ENCODE measurements at places on chromosomes 16 and 17. TPM values are rescaled to one million over a fixed set of nuclear protein-coding genes. Genes with fewer than 3 reads are reported as not detected.

- no peak for DNase-seq
Measured at GRCh38 chr17:43714465-43715149, 44.0 kb downstream of the SOST start.

DNA sequence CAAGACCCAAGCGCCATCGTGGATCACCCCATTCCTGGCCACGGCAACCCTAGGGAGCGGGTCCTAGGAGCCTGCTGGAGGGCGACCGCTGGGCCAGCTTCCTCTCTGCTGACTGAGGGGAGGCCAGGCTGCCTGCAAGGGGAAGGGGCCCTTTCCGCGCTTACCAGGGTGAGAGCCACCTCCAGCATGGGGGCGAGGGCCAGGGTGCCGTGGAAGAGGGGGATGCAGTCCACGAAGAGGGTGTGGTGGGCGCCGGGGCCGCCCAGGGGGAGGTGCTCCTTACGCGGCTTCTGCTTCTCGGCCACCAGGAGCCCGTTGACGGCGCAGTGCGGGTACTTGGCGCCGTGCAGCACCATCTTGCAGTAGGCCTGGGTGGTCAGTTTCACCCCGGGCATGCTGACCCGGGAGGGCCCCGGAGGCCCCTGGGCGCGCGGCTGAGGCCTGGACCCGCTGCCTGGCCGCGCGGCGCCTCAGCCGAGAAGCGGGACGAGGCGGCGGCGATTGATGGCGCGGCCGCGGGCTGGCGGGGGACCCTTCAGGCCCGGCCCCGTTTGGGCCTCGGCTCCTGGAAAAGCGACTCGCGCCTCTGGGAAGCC, 345 bp downstream of the EMC8 start:
- DNase-seq: peak; percentile 56

DNA sequence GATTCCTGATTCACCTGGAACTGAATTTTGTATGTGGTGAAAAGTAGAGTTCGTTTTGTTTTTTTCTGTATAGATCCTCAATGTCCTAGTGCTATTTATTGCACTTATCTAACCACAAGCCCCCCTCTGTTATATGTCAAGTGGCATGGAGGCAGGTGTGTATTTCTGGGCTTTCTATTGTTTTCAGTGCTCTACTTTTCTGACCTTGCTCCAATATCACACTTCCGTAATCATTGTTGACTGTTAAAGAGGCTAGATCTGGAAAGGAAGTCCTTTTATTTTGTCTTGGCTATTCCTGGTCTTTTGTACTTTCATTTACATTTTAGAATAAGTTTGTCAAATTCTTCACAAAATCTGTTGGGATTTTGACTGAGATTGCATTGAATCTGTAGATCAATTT, 26.8 kb upstream of the FBXO47 start:
- DNase-seq: peak; percentile 43

- DNase-seq: no peak
Measured at GRCh38 chr17:77727037-77727615, 231.4 kb upstream of the TNRC6C start.

Gene GINS2
- 3.4 TPM for total RNA-seq

Gene KRT9
- not detected for total RNA-seq

DNA sequence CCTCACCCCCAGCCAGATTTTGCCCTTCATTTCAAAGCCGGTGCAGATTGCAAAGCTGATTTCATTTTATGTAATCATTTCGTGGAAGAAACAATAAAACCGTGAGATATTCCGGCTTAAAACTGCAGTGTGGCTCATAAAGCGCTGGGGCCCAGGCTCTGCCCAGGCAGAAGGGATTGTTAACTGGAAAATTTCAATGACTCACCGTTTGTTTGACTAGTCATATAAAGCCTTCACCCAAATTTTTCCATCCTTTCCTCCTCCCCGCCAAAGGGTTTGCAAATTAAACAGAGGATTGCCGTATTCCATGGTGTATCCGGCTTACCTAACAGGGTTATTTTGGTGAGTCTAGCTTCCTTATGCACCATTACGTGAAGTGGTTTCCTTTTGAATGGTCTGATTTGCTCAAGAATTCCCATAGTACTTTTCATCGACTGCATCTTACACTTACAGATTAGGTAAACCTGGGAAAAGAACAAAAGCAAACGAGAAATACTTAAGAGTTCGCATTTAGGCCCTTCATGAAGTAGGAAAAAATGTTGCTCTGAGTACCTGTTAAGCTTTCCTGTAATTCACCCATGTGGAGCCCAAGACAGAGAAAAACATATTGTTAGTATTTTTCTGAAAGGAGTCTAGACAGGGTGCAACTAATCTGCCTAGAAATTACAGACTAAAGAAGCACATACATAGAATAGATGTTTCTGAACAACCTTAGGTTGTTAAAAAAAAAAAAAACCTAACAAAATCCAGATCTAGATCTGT, 949 bp upstream of the GSPT1 start:
- peak; percentile 62 for DNase-seq

Gene CASKIN1
- total RNA-seq: 0.13 TPM

DNA sequence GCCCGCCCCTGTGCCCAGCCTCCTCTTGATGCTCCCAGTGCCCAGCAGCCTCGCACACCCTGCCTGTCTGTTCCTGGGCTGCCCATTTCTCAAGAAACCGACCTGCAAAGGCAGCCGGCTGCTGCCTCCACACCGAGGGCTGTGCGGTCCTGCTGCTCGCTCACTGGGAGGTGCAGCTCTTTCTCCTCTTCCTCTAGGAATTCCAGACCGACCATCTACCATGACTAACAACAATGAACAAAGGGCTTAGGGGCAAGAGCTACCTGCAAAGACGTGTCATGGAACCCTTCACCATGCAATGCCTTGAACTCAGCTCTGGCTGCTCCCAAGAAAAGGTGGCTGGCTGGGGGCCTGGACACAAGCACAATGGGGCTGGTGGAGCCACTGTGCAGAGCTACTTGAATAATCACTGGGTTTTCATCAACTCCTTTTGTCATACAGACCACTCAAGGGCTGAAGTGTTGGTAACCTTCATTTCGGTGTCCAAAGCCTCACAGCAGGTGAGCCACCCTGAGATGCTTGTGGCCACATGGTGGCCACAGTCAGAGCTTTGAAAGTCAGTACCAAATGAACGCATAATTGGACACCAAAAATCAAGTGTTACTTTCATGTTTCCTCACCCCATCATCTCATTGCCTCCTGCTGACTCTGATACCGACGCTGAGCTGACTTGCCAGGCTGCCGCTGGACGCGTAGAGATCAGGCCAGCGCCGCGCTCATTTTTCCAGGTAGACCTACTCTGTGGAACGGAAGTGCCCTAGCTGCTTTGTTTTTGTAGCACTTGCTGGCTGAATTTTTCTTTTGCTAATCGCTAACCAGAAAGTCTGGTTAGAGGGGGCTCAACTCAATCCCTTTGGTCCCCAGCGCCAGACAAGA, 19.8 kb downstream of the CYB561 start:
- no peak for DNase-seq

Gene GABARAP
- total RNA-seq: 197 TPM

- peak; percentile 2 for DNase-seq
Measured at GRCh38 chr17:69117855-69118784, 23.6 kb downstream of the ABCA6 start.

DNA sequence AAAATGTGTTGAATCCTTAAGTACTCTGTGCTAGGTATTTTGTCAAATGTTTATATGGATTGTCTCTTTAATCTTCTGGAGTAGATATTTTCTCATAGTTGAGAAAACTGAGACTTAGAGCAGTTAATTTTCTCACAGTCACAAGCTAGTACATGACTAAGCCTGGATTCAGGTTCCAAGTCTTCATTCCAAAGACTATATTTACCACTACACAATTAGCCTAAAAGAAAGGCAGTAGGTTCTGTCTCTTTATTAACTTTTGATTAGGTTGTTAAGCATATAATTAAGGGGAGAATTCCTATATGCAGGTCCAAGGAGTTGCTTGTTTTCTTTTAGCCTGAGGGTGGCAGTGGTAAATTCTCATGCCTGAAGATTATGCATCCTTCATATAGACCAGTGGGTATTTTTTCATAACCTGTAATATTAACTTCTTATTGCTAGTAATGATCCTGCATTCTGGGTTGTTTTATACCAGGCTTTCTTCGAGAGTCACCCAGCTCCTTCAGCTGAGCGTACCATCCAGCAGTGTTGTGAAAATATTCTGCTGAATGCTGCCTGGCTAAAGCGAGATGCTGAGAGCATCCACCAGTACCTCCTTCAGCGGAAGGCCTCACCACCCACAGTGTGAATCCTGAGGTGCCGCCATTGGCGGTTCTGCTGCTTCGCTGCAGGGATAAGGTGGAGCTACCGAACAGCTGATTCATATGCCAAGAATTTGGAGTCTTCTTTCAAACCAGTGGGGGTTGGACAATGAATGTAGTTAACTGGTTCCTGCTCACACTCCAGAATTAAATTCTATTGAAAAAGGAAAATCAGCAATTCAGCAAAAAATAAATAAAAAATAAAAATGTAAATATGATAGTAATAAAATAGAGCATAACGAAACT, 28.2 kb upstream of the KPNB1 start:
- DNase-seq: no peak

DNA sequence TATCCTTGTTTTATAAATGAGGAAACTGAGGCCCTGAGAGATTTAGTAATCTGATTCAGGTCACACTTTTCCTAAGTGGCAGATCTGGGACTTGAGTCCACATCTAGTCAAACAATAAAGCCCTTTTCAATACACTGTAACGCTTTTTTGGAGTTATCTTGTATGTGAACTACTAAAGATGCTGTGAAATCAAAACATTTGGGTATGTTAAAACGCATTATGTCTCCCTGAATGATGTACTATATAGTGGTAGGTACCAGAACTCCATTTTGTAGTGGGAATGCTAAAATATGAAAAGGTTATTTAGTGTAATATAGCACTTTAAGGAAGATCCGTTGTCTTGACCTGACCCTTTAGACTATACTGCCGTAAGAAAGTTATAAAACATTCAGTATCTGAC, 57.2 kb downstream of the NACA2 start:
- DNase-seq: no peak

- peak; percentile 65 for DNase-seq
Measured at GRCh38 chr17:81291662-81292061, 3.4 kb downstream of the SLC38A10 start.

- DNase-seq: no peak
Measured at GRCh38 chr16:56810954-56811353, 54.1 kb upstream of the SLC12A3 start.

DNA sequence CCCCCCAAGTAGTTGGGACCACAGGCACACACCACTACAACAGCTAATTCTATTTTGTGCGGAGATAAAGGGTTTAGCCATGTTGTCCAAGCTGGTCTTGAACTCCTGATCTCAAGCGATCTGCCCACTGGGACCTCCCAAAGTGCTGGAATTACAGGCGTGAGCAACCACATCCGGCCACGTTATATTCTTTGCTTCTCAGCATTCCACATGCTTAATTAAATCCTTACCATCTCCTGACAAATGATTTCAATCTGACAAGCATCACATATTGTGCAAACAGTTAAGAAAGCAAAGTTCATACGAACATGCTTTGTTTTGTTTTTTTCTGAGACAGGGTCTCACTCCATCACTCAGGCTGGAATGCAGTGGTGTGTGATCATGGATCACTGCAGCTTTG, 18.2 kb downstream of the HIGD1B start:
- no peak for DNase-seq

DNA sequence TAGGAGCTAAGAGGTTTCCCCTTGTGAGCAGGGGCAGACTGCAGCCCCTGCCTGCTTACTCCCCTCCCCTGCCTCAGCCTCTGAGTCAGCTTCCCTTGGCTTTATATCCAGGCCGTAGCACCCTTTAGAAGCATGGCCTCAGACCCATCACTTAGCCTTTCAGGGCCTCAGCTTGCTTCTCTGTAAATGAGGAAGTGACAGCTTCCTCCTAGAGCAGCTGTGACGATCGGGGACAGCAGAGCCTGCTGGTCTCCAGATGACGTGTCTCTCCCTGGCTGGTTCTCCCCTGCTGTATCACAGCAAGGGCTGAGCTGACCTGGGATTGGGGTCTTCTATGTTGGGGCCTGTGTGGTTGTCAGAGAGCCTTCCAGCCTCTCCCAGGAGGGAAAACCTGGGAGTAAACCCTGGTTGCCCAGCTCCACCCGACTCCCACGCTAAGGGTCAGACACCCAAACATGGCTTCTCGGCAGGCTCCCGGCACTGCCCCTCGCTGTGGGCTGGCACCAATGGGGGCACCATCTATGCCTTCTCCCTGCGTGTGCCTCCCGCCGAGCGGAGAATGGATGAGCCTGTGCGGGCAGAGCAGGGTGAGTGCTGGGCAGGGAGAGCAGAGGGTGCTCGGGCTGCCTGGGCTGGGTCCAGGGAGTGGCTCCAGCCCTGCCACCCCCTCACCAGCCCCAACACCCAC, 16.3 kb upstream of the MYO15B start:
- peak; percentile 65 for DNase-seq

DNA sequence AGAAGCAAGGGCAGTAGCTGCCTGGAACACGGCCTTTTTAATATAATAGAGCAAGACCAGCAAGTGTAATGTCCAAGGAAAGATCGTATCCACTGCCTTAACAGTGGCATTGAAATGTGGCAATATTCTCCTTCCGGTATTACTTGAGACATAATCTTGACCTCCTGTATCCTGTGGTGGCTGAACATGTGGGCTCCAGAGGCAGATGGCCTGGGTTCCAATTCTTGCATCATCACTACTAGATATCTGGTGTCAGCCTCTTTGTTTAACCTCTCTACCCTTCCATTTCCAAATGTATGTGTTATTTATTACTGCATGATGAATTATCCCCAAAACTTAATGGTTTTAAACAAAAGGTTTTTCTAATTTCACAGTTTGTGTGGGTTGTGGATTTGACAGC, 3.5 kb upstream of the CDYL2 start:
- no peak for DNase-seq

Gene SLC22A31
- not detected for total RNA-seq

GRCh38 chr16:57627184-57627871, 1.1 kb upstream of the ADGRG1 start:
- peak; percentile 79 for DNase-seq

DNA sequence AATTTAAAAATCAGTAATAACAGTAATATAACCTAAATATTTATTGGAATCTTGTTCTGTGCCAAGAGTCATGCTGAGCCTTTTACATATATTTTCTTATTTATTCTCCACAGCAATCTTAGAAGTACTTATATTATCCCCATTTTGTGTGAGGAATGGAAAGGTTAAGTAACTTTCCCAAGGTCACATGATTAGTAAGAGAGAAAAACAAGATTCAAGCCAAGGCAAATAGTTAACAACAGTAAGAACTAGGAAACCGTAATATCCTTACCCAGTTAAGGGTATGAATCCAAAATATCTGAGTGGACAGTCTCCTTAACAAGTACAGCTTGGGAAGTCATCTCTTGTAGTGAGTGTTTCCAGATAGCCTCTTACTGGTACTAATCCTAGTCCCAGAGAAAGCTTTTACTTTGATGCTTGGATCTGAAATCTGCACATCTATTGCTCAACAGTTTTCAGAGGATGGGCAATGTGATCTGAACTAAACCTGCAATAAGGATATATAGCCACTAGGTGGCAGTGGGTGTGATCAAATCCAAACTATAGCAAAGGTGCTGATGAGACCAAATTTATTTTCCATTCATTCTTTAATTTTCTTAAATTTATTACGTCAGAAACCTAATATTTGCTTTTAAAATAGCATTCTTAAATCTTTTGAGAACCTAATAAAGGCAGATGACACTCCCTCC, 23.3 kb downstream of the SHISA6 start:
- no peak for DNase-seq

Data from dermis microvascular lymphatic vessel endothelial cell (primary cell).